ENCODE measurements at places on chromosomes 11 and 22. TPM values are rescaled to one million over a fixed set of nuclear protein-coding genes. Genes with fewer than 3 reads are reported as not detected.

GRCh38 chr11:96342014-96342960, 708 bp downstream of the MAML2 start:
- no peak for DNase-seq

DNA sequence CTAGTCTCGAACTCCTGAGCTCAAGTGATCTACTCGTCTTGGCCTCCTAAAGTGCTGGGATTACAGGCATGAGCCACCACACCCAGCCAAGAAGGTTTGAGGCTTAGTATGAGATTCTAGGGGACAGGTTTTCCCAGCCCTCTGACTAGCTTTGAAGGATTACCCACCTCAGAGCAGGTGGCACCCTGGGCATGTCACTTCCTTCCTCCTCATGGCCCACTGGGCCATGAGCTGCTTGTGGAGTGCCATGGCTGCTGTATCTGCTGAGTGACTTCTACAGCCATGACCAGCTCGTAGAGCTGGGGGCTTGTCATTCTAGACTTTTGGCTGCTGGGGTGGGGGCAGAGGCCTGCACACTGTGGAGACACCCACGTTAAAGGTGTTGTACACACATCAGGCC, 25.1 kb downstream of the TOM1 start:
- DNase-seq = no peak

DNA sequence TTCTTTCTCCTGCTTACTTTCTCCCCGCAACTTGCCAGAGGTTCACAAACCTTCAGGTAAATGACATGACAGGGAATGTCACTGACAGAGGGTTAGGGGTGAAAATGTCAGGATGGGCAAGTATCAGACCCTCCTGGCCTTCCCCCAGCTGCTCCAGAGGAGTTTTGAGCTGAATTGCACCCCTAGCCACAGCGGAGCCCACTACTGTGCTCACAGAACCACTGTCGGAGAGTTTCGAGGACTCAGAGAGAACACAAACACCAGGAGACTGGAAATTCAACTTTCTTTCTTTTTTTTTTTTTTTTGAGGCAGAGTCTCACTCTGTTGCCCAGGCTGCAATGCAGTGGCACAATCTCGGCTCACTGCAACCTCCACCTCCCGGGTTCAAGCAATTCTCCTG, 21.5 kb upstream of the P2RY2 start:
- no peak for DNase-seq

- peak; percentile 73 for DNase-seq
Measured at GRCh38 chr22:50306753-50307749, at the start of gene PLXNB2. Gene PLXNB2 (minus strand): TSS chr22:50307646. CDS start chr22:50290584, 17,062 bp downstream.

GRCh38 chr11:126007238-126007637, 55.4 kb downstream of the CDON start:
- DNase-seq = peak; percentile 35

GRCh38 chr11:23957314-23957713, 539.5 kb upstream of the LUZP2 start:
- peak; percentile 33 for DNase-seq

- DNase-seq = no peak
Measured at GRCh38 chr11:72084076-72084475, 3.4 kb downstream of the LRRC51 start.

- peak; percentile 79 for DNase-seq
Measured at GRCh38 chr11:12087075-12088004, 23.1 kb upstream of the MICAL2 start.

- no peak for DNase-seq
Measured at GRCh38 chr11:101617735-101618332, 34.0 kb upstream of the TRPC6 start.

The XKR3 gene
- not detected for total RNA-seq

The CABP7 gene
- total RNA-seq = not detected

The NCR3LG1 gene
- 4.6 TPM for total RNA-seq

The CDC42BPG gene
- total RNA-seq = 0.08 TPM

The UVRAG gene
- 53.6 TPM for total RNA-seq

The SHANK2 gene
- total RNA-seq = 4.9 TPM

Data from fibroblast of the aortic adventitia (primary cell).